ENCODE measurements at places on chromosomes 7 and 10.

DNA sequence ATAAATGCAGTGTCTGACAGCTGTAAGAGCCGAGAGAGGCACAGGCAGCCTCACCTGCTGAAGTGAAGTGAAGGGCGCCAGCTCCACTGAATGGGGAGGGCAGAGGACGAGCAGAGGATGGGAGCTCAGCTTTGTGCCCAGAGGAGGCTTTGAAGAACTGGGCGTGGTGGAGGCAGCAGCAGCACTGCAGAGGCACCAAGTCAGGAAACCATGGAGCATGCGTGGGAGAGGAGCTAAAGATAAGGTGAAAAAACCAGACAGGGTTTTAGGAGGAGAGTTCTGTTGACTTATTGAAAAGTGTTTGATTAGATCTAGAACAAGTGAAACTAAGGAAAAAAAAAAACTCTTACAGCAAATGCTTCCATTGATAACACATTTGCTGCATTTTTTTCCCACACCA is 216.4 kb downstream of the CXCL12 start:
- DNase-seq: no peak

DNA sequence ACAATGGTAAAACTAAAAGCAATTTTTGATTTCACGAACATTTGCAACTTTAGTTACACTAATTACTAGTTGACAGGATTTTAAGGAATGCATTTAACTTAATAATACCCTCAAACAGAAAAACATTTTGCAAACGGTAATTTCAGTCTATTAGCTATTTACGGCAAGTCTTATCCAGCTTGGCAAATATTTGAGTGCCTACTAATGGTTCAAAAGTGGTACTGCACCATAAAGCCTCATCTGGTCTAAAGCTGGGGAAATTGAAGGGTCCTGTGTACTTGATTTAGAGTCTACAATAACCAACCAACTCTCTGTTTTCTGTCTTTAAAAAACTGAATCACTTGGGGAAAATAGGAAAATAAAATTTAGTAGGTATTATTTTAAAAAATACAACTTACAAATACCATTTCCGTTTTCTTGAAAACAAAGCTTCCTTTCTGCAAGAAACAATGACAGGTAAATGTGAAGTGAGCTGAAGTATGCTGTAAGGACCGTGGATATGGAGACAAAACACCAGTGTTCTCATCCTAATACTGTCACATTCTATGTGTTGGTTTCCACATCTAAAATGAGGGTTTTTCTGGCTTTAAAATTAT is 142.3 kb downstream of the VPS50 start:
- peak; percentile 68 for DNase-seq

- no peak for DNase-seq
These were observed 15.5 kb upstream of the TSPAN12 start for GRCh38 chr7:120873401-120873800.

DNA sequence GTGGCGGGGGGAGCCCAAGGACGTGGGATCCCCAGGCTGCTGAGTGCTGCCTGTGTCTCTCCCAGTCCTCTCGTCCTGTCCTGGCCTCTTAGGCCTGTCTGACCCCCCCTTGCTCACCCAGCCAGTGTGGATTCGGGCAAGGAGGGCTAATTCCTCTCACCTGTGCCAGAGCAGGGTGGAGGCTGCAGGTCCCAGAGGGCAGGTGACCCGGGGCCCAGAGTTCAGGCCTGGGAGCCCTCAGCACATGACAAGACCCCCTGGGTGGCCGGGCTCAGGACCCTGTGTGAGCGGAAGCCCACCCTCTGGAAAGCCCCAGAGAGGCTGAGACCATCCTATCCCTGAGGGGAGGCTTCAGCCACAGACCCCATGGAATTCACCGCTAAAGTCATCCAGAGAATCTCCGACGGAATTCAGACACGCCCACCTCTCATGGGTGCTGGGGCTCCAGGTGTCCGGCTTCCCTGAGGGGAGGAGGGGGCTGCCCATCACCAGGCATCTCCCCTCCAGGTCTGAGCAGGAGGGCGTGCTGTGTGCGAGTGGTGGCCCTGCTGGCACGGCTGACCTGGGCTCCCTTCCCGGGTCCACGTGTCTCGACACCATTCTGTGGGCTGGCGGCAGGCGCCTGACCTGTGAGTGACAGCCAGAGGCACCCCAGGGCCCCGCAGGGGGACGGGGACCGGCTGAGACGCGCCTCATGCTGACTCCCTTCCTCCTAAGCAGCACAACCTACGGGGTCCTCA is 5.0 kb downstream of the KNDC1 start:
- DNase-seq: no peak

DNA sequence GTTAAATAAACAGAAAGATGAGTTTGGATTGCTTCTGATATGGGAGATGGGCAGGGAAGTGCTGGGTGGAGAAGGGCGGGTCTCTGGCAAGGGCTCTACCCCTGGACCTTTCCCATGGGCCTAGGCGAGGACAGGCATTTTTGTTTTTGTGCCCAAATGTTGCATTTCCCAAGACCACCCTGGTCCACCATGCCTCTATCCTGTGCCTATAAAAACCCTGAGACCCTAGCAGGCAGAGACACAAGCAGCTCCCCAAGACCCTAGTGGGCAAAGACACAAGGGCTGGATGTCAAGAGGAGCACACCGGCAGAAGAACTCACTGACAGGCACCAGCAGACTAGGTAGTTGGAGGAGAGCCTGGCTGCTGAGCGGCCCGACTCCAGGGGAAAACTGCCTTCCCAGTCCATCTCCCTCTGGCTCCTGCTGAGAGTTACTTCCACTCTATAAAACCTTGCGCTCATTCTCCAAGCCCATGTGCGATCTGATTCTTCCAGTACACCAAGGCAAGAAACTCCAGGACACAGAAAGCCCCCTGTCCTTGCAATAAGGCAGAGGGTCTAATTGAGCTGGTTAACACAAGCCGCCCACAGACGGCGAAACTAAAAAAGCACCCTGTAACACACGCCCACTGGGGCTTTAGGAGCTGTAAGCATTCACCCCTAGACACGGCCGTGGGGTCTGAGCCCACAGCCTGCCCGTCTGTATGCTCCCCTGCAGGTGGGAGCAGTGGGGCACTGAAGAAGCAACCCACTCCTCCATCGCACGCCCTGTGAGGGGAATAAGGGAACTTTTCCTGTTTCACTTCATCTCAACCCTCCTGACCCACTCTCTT is 291.4 kb downstream of the PTPRN2 start:
- no peak for DNase-seq

GRCh38 chr7:129829737-129830631 is 122.8 kb downstream of the UBE2H start:
- DNase-seq: peak; percentile 95

DNA sequence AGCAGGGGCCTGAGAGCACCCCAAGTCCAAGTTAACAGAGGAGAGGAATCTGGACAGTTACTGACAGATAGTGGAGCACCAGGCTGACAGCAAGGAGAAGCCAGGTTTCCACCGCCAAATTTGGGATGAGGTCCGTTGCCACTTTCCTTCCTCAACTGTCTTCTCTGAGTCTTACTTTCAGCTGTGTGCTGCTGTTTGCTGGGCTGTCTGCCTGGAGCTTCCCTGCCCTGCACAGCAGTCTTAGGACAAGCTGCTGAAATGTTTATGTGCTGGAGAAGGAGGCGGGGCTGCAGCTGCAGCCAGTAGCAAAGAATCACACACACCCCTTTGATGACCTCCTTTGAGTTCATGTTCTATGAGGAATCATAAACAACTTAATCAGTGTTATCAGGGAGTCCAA is 17.4 kb upstream of the CYP3A7 start:
- no peak for DNase-seq

DNA sequence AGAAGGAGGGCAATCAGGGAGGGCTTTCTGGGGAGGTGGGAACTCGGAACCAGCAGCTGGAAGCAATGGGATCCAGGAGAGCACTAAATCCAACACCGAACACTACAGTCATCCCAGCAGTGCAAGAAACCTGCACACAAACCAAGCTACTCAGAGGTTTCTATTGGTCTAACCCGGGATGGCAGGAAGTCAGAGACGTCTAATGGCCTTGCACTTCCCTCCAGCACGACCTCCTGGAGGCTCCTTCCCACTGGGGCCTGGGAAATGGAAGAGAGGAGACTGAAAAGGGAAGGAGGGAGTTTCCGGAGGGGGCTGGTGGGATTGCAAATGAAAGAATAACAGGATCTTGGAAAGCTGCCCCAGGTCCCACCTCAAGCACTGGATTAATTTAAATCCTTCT is 56.3 kb downstream of the TEX36 start:
- DNase-seq: no peak

- no peak for DNase-seq
These were observed 604.4 kb upstream of the LRRN3 start for GRCh38 chr7:110486549-110486948.

DNA sequence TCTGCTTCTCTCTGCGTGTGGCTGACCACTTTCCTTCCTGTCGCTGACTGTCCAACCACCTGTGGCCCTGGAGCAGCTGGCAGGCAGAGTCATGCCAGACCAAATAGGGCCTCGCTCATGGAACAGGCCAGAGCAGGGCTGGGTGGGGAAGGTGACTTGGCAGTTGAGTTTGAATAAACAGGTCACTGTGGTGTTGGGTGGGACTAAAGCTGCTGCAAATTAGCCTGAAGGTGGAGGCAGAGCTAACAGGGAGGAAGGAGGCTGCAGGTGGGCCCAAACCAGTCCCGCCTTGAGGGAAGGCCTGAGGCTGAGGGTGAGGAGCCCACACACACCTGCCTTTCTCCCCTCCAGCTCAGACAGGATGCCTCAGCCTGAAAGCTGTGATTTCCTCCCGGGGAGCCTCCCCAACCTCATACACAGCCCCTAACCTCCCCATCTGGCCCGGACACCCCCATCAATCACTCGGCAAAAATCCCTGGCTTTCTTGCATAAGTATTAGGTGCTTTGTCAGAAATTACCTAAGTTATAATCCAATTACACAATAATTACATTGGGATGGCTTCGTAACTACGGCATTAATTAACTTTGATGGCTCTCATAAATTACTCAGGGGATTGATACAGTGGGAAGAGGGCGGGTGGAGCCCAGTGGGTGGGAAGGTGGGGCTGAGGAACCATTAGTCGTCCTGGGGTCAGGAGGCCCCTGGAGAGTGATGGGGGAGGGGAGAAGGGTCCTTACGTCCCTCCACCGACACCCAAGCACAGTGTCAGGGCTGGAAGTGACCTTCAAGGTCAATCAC is 97.7 kb upstream of the PCBD1 start:
- no peak for DNase-seq

- DNase-seq: peak; percentile 84
These were observed 1.9 kb downstream of the COBL start for GRCh38 chr7:51314726-51315125.

- DNase-seq: no peak
These were observed 694.1 kb downstream of the SUGCT start for GRCh38 chr7:40828686-40829600.

GRCh38 chr7:3548815-3549214 is 247.8 kb downstream of the SDK1 start:
- no peak for DNase-seq

DNA sequence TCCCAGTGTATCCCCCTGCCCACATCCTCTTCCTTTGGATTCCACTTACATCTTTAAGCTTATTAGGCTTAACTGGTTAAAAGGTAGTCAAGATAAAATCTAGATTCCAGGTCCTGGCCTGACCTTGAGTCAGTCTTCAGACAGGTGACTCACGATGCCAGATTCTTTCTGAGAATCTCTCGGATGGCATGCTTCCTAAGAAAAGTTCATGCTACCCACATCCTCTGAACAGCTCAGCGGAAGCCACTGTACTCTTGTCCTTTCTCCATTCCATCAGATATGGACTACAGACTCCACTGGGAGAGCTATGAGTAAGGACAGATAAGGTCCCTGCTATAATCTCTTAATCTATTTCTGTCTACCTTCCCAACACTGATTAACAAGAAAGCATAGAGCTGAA is 43.4 kb downstream of the DNMBP start:
- DNase-seq: peak; percentile 89

DNA sequence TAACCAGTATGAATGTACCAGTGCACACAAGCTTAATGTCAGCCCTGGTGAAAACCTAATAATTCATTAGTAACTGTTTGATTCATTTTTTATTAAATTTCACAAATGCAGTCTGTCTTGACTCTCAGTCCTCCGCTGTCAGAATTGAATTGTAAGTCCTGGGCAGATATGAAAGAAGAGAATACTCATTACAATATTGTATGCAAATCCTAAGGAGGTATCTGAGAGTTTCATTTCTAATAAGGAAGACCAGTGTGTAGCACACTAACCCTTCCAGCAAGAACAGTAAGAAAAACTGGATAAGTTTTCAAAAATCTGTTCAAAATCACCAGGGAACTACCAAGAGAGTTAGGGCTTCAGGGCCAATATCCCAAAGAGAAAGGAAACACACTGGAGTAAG is 652.1 kb downstream of the SUGCT start:
- DNase-seq: no peak
